ENCODE measurements at places on chromosomes 16 and 17.

DNA sequence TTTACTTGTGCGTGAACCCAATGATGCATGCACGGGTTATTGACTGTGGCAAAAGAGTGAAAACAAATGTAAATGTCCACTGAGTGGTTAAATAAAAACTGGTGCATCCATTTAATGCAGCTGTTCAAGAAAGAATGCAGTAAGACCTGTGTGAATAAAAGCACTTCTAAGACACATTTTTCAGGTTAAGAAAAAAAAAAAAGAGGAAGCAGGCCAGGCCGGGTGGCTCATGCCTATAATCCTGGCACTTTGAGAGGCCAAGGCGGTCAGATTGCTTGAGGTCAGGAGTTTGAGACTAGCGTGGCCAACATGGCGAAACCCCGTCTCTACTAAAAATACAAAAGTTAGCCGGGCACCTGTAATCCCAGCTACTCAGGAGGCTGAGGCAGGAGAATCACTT is 11.8 kb downstream of the CNGB1 start:
- no peak for DNase-seq

DNA sequence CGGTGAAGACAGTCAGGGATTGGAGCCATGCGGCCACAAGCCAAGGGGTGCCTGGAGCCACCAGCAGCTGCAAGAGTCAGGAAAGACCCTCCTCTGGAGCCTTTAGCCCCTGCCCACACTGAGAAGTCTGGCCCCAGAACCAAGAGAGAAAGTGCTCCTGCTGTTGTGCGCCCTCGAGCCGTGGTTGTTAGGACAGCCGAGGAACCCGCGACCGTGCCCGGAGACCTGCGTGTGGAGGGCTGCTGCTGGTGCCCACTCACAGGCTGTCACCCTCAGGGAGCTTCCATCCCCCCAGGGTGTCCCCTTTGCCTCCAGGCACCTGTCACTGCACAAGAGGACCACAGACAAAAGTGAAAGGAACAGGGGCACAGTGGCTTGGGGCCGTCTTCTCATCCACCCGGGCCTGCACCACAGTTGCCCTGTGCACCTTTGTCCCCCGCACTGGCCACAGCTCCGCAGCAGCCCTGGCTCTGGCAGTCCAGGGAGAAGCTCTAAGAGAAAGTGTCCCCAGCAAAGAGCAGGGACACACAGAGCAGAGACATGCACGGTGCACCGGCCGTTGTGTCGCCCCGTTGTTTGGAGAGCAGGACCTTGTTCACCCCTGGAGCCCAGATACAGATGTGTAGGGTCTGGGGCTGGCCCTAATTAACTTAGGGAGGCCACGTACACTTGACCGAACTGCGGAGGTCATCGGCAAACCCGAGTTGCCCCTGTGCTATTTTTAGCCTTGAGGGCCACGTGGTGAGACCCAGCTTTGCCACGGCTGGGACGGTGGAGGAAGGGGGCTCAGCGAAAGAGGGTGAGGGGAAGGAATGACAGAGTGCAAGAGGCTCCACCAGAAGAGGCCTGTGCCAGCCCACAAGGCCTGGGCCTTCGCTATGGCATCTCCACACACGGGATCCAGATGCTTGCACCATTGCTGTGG is 329.2 kb downstream of the C16orf95 start:
- DNase-seq: no peak

GRCh38 chr16:73354434-73354833 is 306.5 kb upstream of the ZFHX3 start:
- no peak for DNase-seq

GRCh38 chr16:71851746-71852145 is 6.0 kb downstream of the ATXN1L start:
- no peak for DNase-seq

- DNase-seq: peak; percentile 78
Measured at GRCh38 chr17:31843070-31843745, 15.8 kb downstream of the COPRS start.

DNA sequence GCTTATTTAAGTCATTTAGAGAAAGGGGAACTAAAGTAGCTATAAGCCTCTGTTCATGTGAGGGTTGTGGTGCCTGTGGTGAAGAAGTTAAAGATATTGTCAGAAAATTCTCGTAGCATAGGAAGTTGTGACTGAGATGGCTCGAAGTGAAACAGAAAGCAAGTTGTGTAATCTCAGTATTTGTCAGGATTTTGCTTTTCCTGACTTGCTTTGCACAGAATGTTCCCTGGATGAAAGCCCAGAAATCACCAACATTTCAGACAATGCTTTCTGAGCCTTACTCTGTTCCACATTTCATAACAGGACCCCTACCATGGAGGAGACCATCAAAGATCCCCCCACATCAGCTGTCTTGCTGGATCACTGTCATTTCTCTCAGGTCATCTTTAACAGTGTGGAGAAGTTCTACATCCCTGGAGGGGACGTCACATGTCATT is 10.6 kb downstream of the CALCOCO2 start:
- no peak for DNase-seq

DNA sequence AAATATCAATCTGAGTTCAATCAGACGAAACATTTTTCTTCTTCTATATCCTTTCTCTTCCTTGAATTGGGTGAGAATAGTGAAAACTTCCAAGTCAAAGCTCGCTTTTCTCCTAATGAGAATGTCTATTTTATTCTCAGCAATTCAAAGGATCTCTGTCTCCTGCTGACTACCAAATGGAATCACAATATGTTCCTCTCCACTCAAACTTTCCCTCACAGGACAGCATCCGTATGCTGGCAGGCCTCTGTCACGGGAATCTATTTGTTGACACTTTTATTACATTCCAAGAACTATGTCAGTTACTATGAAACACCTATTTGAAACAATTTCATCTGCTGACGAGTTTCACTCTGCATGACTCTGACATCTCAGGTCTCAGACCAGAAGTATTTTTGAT is 1196.6 kb downstream of the CDH11 start:
- no peak for DNase-seq

- DNase-seq: no peak
Measured at GRCh38 chr16:84514874-84515835, 10.7 kb upstream of the MEAK7 start.

DNA sequence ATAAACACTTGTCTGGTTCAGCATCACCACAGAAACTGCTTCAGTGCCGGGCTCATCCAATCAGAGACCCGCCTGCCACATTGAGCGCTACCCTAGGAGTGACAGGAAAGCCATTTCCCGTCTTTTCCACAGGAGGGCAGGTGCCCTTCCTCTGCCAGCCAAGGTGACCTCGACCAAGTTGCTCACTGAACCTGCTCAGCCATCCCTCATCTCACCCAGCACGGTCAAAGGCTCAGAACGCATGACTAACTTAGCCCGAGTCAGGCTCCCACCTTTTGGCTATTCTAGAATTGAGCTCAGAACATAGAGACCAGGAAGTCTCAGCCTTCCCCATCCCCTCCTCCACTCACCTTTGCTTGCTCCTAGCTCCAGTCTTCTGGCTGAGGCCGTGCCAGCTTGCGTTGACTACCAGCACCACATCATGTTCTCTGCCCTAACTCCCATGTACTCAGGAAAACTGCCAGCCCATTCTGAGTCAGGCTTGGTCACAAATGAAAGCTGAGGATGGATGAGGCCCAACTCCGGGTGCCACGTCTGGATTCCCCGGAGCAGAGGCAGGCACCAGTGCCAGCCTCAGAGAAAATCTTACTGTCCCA is 15.6 kb downstream of the MRPS23 start:
- DNase-seq: peak; percentile 30

DNA sequence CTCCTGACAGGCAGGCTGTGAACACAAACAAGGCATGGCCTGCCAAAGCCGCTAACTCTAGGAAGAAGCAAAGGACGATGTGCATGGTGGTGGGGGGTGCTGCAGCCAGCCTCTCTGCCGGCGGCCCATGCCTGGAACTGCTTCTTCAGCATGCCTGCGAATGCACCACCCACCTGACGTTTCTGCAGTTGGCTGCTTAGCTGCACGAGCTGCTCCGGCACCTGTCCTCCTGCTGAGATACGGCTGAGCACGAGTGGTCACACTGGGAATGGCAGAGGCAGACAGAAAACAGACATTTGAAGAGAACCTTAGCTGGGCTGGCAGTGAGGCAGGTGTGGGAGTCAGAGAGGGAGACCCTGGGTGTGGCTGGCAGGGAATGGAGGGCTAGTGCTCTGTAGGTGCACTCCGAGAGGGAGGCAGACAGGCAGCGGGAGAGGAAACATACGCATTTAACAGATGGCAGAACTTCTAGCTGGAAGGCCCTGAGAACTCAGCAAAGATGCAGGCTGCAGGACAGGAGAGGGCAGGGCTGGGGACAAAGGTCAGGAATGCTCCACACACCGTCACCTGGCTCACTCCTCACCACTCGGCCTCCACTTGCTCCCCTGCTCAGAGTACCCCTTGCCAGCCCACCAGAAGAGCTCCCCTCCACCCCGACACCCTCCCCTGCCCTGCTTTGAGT is 5.2 kb downstream of the FLCN start:
- DNase-seq: no peak

GRCh38 chr17:33889766-33890165 is 365.3 kb upstream of the CCL2 start:
- DNase-seq: no peak

All from pancreas (tissue), 10 donors.